Chondrocyte (in vitro differentiated cells): ENCODE measurements at places on chromosomes 1 and 21. TPM values are rescaled to one million over a fixed set of nuclear protein-coding genes. Genes with fewer than 3 reads are reported as not detected.

The ADIPOR1 gene
- total RNA-seq = 69.3 to 73.9 TPM (median 73.7 TPM) in 3 replicates

The AMPD1 gene
- total RNA-seq = not detected in 3 replicates

The KRTAP19-6 gene
- not detected in 3 replicates for total RNA-seq

The NKAIN1 gene
- total RNA-seq = 2.9 to 3.8 TPM (median 3.5 TPM) in 3 replicates

DNA sequence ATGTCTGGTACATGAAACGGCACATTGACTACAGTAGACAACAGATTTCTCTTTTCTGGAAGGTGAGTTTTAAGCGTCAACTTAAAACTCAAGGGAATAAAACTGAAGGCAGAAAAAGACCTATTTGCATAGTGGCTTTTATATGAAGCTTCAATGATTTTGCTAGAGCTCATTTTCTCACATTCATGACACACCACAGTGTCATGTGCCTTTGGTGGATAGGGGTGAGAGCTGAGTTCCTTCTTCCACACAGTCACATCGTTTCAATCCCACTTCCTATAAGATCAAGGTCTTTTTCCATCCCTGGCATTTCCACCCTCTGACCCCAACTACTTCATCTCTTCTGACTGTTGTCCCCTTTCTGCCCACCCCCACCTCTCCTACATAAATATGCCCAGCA is 31.0 kb downstream of the IL12RB2 start:
- DNase-seq = no peak
